MG63 (cell line): ENCODE measurements at places on chromosomes 12 and 14. TPM values are rescaled to one million over a fixed set of nuclear protein-coding genes. Genes with fewer than 3 reads are reported as not detected.

GRCh38 chr14:105748204-105748578 lies 221.8 kb downstream of the TMEM121 start:
- DNase-seq, result peak; percentile 82

GRCh38 chr12:111409780-111410430 lies 4.2 kb downstream of the SH2B3 start:
- DNase-seq, result peak; percentile 94

DNA sequence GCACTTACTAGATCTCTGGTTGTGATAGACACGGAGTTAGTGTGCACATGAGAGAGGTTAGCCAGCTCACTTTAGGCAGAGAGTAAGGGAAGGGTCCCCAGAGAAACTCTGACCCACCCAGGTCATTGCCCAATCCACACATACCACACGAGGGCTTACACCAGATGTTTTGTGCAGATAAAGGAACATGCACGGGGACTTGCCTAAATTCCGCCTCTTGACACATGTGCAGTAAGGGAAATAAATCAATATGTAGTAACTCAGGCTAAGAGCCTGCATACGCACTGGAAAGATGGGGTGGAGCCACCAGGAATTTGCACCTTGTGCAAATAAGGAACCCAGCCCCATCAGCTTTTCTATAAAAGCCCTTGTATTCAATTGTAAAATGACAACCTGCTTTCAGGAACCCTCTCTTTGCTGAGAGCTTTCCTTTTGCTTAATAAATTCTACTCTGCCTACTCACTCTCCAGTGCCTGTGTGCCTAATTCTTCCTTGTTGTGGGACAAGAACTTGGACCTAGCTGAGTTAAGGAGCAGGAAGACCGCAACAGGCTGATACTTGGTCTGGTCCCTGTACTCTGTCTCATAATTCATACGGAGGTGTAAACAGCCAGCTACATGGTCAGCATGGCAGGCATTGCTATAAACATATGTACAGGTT lies 120.2 kb downstream of the EMP1 start:
- DNase-seq, result no peak

DNA sequence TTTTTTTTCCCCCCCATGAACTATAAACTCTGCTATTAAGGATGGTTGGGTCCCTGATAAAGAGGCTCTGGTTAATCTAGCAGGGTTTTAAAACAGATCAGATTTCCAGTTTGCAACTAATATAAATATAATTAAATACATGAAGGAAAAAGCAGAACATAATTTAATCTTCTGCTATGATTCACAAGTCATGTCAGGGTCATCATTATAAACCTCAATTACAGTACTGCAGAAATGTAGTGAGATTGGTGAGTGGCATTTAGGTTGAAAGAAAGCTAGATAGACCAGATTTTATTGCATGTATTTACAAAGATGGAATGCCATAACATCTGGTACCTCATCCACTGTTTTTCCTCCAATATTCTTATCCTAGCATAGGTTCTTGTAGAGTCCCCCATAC lies 14.5 kb upstream of the RASSF8 start:
- DNase-seq, result no peak

GRCh38 chr12:106219043-106219442 lies 28.8 kb downstream of the CKAP4 start:
- DNase-seq, result no peak

The GSKIP gene
- 23.1 and 26.2 TPM in 2 replicates for total RNA-seq

DNA sequence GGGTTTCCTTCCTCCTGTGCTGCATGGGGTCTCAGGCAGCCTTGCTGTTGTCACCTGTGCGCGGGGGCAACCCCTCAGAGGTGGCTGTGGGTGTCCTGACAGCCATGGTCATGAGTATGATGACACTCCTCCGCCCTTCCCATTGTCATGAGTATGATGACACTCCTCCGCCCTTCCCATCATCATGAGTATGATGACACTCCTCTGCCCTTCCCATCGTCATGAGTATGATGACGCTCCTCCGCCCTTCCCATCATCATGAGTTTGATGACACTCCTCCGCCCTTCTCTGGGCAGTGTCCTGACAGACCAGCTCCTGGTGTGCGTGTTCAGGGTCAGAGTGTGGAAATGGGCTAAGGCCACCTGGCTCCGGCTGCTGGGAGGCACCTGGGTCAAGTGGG lies 40.0 kb downstream of the FBRSL1 start:
- DNase-seq, result no peak
